Stimulated activated CD4-positive, alpha-beta T cell treated with anti-CD3 and anti-CD28 coated beads, Interleukin-4, amount 100 ng/mL, for 48 hours (primary cell): ENCODE measurements at places on chromosomes 16 and 17.

- DNase-seq, result no peak
These were observed 15.3 kb upstream of the CNOT1 start for GRCh38 chr16:58644765-58645487.

DNA sequence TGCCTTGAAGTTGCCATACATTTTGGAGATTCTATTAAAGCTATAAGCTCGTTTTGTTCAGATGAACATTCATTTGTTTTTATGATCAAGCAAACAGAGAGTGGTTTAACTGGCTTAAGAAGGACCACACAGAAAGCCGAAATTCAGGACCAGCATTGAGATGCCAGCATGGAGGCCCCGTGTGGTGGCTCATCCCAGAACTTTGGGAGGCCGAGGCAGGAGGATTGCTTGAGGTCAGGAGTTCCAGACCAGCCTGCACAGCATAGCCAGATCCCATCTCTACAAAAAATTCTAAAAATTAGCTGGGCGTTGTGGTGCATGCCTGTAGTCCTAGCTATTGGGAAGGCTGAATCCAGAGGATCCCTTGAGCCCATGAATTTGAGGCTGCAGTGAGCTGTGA lies 45.9 kb upstream of the KIFC3 start:
- DNase-seq, result no peak

GRCh38 chr16:969508-970385 lies 1.0 kb downstream of the LMF1 start:
- no peak for DNase-seq

- DNase-seq, result no peak
These were observed 15.0 kb downstream of the SKA2 start for GRCh38 chr17:59139939-59140338.

DNA sequence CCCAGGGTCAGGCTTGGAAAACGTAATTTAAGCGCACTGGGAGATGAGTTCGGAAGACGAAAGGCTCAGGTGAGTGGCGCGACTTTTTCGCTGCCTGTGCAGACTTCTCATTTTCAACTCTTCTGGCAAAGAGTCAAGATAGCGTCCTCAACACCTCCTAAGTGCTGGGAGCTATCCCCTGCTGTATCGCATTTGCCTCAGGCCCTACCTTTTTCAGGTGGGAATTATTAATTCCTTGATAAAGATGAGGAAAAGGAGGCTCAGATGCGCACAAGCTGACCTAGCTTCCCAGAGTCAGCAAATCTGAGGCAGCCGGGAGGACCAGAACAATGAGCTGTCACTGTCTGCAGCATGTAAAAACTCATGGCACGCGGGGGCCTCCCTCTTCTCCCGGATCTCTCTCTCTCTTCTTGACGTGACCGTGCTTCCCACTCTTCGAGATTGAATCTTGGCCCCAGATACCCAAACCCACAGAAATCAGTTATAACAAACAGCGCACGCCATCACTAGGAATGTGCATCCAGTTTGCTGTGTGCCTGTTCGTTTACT lies 512 bp upstream of the ADAMTS18 start:
- no peak for DNase-seq

- no peak for DNase-seq
These were observed 602.6 kb downstream of the KCNJ2 start for GRCh38 chr17:70771804-70772386.

DNA sequence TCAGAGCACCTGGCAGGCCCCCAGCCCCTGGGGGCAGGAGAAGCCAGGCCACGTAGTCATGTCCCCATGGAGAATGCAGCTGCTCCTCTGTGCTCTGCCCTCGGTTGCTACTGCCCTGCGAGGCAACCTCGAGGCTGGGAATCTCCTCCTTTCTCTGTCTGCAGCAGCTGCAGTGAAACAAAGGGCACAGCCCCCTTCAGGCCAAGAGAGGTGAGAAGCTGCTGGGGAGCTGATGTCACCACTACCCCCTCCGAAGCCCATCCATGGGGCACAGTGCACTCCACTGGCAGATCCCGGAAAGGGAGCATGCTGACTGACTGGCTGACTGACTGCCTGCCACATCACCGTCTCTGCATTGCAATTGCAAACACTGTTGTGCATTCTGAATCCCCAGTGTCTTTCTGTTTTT lies 103.7 kb downstream of the GRIN2A start:
- DNase-seq, result no peak

DNA sequence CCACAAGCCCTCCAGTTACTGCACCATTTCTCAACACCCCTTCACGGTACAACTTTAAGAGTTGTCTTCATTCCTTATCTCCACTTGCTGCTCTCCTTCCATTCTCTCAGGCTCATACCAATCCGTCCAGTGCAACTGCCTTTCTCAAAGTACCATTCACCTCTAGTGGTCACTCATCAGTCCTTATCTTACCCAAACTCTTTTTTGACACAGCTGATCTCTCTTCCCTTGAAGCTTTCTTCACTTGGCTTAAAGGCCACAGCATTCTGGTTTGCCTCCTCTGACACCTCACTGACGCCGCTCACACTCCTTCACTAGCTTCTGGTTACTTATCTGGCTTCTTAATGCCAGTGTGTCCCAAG lies 24.9 kb downstream of the UBE2G1 start:
- no peak for DNase-seq

GRCh38 chr16:67893743-67894399 lies 817 bp downstream of the PSKH1 start:
- no peak for DNase-seq

- DNase-seq, result no peak
These were observed 205.5 kb downstream of the PARN start for GRCh38 chr16:14424595-14424994.

- no peak for DNase-seq
These were observed at the start of gene TMEM88 for GRCh38 chr17:7854851-7855659. Gene TMEM88, plus strand, starts transcription at chr17:7855066. Its CDS starts 9 bp downstream, at chr17:7855075.

DNA sequence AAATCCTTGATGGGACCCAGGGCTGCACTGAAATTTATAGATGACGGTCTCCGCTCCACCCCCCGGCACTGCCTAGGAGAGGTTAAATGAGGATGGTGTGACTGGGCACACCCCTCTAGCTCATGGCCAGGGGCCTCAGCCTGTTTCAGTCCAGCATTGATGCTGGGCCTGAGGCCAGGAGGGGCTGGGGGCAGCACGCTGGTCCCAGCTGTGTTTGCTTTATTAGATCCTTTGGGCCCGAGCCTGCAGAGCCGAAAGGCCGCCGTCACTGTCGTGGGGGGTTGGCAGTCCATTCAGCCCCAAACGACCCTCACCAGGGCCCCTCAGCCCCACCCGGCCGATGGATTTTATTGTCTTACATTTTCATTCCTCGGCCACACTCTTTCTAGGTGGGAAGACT lies 10.8 kb upstream of the DOK4 start:
- DNase-seq, result no peak

- no peak for DNase-seq
These were observed 36.6 kb upstream of the IL21R start for GRCh38 chr16:27365142-27366089.
